Renal cortex interstitium (tissue), 15 donors: ENCODE measurements at places on chromosomes 6 and 20. TPM values are rescaled to one million over a fixed set of nuclear protein-coding genes. Genes with fewer than 3 reads are reported as not detected.

GRCh38 chr20:64226686-64227580 lies 28.6 kb upstream of the PCMTD2 start:
- DNase-seq: no peak

- no peak for DNase-seq
Observed at GRCh38 chr6:43940071-43940392, 170.0 kb downstream of the VEGFA start.

DNA sequence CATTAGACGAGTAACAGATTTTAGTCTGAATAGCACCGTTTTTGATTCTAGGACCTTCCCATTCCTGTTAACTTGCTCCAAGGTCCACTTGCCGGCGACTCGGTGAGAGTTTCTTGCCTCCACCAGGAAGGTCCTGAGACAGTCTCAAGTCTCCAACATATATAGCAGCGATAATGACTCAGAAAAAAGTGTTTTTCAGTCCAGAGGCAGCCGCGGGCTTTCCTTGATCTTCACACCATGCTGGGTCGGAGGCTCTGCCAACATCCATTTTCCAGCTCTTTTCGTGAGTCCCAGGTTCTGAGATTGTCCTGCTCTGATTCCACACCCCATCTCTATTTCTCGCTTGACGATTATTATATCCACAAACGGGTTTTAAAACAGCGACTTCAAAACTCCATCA lies 170.5 kb downstream of the GPX5 start:
- DNase-seq: no peak

GRCh38 chr20:45892828-45893500 lies 1.8 kb downstream of the CTSA start:
- no peak for DNase-seq

DNA sequence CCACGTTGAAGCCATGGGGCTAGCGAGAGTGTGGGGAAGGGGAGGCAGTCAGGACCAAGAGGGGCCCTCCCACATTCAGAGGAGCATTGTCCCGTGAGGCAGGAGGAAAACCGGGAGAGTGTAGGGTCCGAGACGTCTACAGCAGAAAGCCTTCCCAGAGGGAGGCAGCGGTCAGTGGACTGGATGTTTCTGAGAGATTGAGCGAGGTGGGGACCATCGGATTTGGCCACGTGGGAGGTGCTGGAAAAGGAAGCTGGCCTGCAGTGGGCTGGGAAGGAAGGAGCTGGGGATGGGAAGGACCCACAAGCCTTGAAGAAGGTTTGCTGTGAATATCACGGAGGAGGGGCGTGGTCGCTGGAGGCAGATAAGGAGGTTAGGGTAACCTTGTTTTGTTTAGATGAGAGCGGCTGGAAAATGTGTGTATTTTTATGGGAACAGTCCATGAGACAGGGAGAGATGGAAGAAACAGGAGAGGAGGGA lies 119.0 kb upstream of the RNF24 start:
- no peak for DNase-seq

- no peak for DNase-seq
Observed at GRCh38 chr6:16503241-16503775, 258.0 kb downstream of the ATXN1 start.

DNA sequence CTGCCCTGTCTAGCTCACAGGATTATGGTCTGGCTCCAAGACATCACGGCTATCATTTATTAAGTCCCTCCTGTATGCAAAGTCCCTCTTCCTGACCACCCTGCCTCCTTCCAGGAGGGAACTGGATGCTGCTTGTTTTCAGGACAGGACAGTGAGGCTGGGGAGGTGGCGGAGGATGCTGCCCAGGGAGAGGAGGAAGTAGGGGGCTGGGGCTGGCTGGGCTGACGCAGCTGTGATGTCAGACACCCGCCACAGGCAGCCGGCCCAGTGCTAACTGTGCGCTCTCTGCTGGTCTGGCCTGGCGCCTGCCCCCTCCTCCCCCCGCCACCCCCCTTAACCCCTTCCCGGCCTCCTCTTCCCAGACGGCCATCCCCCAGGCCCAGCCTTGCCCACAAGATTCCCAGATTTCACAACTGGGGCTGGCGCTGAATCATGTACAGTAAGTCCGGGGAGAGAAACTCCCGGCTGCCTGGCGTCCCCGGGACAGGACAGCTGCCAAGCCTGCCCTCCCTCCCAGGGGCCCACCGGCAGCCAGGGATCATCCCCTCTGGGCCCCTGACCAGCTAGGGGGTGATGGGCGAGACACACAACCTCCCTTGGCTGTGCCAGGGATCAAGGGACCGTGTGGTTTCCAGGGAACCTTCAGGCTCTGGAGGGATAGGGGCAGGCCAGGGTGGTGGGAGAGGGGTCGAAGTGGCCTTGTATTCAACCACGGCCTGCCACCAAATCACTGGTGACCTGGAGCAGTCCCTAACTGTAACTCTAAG lies 118.1 kb downstream of the CEBPB start:
- no peak for DNase-seq

RAET1L gene
- polyA plus RNA-seq: not detected

HFE gene
- polyA plus RNA-seq: 9.7 TPM

SEMG1 gene
- polyA plus RNA-seq: not detected
